ENCODE measurements at places on chromosomes 3 and 15.

DNA sequence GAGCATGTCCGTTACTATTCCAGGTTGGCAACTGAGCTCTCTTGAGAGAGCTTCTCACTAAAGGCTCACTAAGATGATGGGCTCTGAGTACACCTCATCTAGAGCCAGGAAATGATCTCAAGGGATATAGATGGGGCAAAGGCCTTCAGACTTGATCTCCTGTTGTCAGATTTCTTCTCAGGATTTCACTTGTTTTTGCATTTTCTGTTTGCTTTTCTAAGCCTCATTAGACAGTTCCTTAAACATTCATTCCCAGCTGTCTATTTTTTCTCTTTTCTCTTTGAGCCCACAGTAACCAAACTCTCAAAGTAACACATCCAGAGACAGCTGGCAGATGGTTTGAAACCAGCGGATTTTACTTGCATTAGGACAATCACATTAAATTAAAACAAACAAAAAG, 28.4 kb upstream of the ARL8B start:
- peak; percentile 20 for DNase-seq

DNA sequence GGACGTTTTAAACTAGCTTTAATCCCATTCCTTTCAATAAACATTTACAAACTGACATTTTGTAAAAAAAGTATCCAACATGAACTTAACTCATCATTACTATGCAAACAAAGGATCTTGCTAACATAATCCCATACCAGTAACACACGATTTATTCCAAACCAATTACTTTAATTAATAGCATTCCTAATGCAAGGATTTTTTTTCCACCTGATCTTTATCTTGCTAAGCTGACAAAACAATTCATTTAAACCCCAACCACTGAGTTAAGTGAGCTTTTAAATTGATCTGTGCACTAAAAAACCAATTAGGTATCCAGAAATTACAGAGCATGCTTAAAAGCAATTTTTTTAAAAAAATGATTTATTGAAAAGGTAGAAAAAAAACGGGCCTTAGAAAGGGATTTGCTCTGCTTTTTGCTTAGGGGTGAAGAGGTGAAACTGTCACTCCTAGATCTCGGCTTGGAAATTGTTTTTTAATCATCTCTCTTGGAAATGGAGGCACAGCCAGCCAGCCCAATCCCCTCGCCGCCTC, 1.2 kb downstream of the SH3BP5 start:
- DNase-seq, result no peak

DNA sequence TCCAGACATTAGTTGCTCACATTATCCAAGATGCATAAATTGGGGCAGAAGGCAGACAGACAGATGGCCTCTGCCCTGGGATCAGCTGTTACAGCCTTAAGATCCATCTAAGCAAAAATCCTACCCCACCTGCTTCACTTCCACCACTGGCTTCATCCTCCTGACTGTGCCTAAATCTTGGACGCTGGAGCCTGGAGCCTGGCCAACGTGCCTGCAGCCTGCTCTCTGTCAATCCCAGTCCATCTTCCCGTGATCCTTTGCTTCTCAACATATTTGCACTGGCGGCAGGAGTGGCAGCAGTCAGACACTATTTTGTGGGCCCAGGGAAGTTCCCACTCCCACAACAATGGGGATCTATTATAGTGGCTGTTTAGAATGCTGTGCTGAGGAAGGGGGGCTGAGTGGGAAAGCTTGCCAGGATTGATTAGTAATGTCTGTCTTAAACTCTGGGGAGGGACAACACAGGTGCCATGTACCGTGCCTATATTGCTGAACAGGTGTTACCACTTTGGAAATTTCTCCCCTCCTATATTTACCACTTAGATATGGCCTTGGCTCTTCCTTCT, 121.2 kb downstream of the MEGF11 start:
- no peak for DNase-seq

GRCh38 chr3:45560281-45560971, 34.1 kb upstream of the LIMD1 start:
- no peak for DNase-seq

- DNase-seq, result no peak
These were observed 1309.1 kb upstream of the CADM2 start for GRCh38 chr3:83649692-83650091.

DNA sequence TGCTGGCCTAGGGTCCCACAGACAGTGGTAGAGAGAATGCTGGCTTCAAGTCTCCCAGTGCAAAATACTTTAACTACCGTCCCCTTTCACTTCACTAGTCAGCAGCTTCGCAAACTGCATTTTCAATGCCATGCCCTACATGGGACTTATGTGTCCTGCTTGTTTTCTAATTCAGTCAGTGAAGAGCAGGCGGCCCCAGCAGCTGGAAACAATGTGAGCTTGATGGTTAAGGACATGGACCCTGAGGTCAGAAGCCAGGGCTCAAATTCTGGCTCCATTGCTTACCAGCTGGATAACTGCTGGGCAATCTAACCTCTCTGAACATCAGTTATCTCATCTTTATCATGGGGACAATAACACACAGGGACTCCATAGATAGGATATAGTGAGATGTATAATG, 58.4 kb downstream of the SLC12A8 start:
- no peak for DNase-seq

DNA sequence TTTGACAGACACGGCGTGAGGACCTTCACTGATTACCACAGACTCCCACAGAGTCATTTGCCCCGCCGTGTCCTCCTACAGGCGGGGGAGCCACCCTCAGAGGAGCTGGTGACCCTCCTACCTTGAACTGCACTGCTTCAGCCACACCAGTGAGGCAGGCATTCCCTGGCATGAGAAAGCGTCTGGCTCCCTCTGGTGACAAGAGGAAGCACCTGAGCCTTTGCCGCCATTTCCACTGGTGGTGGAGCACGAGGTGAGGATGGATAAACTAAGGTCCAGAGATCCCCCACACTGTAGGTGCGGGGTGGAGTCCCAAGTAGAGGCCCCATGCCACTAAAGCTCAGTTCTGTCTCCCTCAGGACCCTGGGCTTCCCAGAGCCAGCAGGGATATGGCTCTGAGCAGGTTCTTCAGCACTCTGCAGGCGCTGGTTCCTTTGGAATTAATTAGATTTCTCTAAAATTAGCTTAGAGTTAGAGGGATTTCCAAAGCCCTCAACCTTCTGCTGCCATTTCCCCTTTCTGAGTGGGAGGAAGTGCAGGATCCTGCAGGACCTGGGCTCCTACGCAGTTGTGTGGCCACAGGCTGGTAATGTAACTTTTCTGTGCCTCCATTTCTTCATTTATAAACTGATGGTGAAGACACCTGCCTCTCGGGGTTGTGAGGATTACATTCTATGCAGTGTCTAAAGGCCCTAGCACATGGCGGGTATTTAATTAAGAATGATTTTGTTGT, 224.0 kb downstream of the SLCO3A1 start:
- peak; percentile 76 for DNase-seq

GRCh38 chr3:176789947-176790346, 407.3 kb downstream of the TBL1XR1 start:
- DNase-seq, result no peak

GRCh38 chr3:63492464-63492863, 160.0 kb upstream of the SNTN start:
- no peak for DNase-seq

GRCh38 chr3:187713504-187713903, 11.1 kb upstream of the RTP2 start:
- DNase-seq, result no peak

DNA sequence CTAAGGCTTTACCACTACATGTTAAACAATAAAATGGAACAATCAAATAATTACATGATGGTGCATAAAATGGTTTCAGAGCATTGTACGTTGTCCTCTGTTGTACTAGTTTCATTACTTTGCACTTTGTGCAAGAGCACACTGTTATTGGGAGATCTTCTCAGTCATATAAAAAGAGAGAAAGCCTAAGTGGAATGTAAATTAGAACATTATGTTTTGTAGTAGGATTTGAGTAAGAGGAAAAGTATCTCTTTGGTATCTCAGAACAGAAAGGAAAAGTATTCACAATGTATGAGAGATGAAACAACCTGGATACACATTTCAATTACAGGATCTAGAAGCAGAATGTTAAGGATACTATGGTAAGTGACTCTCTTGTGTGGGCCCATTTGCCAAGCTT, 26.9 kb upstream of the PLSCR2 start:
- no peak for DNase-seq

GRCh38 chr15:37550360-37551024, 383.9 kb upstream of the TMCO5A start:
- DNase-seq, result no peak

- no peak for DNase-seq
These were observed 37.5 kb downstream of the ZBTB11 start for GRCh38 chr3:101639280-101639963.

DNA sequence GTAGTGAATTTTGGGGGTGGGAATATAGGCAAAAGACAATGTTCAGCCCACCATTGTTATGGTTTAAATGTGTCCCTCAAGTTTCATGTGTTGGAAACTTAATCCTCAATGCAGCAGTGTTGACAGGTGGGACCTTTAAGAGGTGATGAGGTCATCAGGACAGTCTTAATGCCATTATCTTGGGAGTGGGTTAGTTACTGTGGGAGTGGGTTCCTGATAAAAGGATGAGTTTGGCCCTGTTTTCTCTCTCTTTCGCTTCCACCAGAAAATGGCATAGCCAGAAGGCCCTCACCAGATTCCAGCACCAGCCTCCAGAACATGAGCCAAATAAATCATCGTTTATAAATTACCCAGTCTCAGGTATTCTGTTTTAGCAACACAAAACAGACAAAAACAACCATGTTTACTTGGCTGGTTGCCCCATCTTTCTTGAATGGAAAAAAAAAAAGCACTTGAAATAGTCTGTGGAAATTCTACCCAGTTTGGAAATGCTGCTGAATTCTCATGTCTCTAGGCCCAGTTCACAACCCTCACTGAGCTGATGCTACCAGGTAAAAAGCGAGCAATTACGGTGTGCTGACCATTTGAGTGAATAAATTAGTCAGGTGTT, 31.0 kb upstream of the MFSD1 start:
- no peak for DNase-seq

GRCh38 chr15:74263466-74263865, 27.3 kb downstream of the CCDC33 start:
- DNase-seq, result peak; percentile 26

- no peak for DNase-seq
These were observed 48.1 kb downstream of the BBS4 start for GRCh38 chr15:72733941-72734738.

DNA sequence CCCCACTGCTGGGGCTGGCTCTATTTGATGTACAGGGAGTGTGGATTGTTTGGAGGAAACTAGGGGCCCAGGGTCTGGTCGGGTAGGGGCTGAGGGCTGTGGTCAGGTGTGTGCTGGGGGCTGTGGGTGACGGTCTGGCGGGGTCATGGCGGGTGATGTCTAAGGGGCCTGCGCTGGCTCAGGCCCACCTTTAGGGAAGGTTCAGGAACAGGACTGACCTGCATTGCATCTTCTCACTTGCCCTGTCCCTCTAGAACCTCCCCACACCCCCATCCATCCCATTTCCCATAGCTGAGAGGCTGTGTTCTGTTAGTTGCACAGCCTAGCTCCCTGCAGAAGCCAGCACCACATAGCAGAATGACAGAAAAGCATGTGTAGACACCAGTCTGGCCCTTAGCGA, 39.1 kb downstream of the SCN5A start:
- DNase-seq, result no peak

- no peak for DNase-seq
These were observed 15.6 kb downstream of the TEX264 start for GRCh38 chr3:51686512-51687215.

- DNase-seq, result no peak
These were observed 126.5 kb downstream of the FAM43A start for GRCh38 chr3:194812176-194812575.

DNA sequence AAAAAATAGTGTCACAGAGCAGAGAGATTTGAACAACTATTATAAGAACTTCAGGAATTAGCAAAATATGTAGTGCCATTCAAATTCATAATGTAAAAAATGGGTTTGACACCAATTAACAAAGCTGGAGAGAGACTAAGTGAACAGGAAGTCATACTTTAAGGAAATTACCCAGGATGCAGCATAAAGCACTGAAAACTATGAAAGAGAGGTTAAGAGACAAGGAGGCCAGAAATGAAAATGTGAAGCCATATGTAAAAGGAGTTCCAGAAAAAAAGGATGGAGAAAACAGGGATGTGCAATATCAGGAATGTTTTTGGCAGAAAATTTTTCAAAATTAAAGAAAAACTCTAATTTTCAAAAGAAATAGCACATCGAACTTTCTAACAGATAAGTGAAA, 57.6 kb downstream of the SLCO2A1 start:
- DNase-seq, result no peak

DNA sequence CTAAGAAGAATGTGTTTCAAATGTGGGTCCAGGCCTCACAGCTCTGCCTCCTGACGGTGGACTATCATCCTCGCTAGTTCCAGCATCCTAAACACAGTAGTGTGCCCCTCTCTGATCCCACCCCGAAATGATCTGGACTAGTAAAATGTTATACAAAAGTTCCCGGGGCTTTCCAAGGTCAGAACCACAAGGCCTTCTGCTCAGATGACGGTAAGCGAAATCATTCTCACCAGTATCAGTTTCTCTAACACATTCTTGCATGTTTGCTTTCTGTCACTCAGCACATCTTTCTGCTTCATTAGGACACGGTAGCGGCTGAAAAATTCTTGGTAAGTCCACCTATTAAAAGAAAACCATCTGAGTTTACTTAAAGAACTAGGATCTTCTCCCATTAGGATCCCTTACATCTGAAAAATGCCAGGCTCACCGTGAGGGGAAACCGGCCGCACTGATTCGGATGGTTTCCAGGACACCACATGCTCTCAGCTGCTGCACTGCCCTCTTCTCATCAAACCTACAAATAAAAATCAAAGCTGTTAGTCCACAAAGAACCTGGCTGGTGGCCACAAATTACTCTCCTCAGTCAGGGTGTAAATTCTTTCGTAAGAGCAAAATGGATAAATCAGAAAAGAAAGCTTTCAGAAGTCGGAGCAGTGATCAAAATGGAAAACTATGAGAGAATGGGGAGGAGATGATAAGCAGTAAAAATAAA, 83.9 kb upstream of the MYO5C start:
- no peak for DNase-seq

DNA sequence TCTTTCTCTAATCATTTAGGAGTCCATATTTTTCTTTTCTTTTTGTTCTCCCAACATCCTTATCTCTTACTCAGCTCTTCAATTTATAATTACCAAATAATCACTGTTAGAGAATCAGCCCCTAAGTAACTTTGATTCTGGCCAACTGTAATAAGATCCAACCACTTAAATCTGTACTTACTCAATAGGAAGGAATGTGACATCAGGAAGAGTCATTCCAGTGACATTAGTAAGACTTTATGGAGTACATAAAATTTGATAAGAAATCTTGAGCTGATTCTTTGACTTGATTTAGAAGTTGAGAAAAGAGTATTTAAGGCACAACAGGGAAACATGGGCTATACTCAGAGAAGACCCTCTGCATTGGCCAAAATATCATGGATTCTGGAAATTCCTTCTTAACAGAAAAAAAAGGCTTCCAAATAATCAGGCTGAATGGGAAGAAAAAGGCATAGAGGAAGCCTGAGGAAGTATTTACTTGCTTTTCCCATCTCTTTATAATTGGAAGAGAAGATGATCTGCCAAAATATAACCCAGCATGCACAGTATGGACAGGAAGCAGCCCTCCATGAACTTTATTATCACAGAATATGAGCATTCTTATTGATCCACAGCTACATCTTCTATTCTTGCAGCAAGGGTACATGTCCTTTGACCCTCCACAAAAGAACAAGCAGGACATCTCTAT, 289.7 kb upstream of the TPRG1 start:
- no peak for DNase-seq

GRCh38 chr15:55834331-55834730, 91.4 kb upstream of the PRTG start:
- DNase-seq, result no peak

Data from NCI-H1694 treated with DMSO at 0.1 percent for 48 hours (cell line).